ENCODE measurements at places on chromosomes 16 and 17. TPM values are rescaled to one million over a fixed set of nuclear protein-coding genes. Genes with fewer than 3 reads are reported as not detected.

GRCh38 chr17:8997994-8998628, 23.2 kb upstream of the NTN1 start:
- DNase-seq: peak; percentile 43

FOXO3B gene
- total RNA-seq: 4.8 TPM

DNA sequence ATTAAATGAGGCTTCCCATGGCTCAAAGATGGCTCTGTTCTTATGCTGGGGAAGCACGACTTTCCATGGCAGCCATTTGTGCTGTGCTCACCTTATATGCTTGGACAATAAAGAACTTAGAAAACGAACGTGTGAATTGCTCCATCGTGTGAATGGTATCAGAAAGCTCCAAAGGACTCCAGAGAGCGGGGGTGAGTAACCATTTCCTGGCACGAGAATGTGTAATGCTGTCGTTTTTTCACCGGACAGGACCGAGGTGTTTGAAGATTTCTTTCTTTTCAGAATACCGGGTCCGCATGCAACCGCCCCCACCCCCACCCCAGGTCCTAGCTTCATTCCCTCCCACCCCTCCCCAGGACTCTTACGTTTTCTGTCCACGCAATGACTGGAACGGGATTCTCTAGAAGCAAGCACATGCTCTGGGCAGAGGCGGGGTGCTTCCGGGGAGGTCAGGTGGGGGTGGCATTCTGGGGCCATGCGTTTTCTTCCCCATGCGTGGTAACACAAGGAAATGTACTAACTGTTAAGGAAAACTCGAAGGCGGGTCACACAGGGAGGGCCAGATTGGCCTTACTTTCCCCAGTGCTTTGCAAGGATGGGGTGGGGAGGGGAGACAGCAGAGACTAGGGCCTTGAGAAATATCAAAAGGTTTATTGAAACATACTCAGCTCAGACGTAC, 26.2 kb downstream of the GPRC5B start:
- DNase-seq: no peak

MPP2 gene
- 4.6 TPM for total RNA-seq

DNA sequence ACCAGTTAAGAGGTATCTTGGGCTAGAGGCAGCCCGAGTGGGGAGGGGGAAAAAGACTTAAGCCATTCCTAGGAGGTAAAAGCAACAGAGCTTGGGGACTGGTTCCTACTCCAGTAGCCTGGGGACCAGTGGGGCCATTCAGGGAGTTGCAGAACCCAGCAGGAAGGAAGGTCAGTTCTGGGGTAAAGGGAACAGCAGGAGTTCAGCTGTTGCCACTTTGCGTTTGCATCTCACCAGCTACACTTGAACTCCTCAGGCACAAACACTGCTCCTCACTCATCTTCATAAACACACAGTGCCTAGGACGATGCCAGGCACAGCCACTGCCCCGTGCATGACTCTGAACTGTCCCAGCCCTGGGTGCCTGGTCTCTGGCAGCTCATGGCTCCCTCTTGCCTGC, 4.0 kb downstream of the HAP1 start:
- DNase-seq: no peak

DNA sequence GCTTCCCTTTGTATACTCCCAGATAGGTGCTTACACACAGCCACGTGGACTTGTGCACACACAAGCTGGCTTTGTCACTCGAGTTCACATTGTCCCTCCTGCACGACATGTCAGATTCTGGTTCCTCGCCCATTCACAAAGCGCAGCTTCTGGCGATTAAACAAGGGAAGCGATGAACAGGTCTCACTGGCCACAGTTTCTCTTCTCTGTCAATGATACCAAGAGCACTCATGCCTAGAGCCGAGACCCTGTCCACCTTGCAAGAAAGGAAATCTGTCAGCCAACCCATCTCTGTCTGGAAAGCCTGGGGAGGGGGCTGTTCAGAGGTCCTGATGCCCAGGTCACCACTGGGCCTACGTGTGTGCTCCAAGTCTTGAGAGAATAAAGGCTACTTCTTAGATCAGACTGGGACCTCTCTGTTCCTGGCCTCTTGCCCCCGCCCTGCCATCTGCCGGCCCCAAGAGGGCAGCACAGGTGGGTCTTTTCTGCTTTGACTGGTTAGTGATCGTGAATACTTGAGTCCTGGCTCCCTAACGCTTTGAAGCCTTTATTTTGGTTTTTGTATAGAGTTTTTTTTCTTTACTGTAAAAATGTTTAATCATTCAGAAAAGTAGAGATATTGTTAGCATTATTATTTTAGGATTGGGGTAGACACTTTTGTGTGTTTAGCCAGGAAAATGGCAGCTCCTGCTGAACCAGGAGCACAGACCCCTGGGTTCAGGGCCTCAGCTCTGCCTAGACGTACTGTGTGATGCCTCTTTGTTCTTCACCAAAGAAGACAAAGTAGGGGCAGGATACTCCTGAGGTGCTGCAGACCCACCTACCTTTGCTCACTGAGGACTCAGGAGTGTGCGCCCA, 104.7 kb downstream of the MRM1 start:
- peak; percentile 38 for DNase-seq

Measured in tongue (tissue), 3 donors.